ENCODE measurements at places on chromosomes 4 and X.

GRCh38 chrX:124358800-124359383 lies 12.5 kb downstream of the SH2D1A start:
- no peak for DNase-seq

- no peak for DNase-seq
Measured at GRCh38 chrX:120310861-120311726, at the start of gene TMEM255A. TMEM255A (minus strand) TSS chrX:120311461; CDS start chrX:120311309, 152 bp downstream.

- DNase-seq = no peak
Measured at GRCh38 chrX:114038358-114038757, 545.5 kb upstream of the HTR2C start.

DNA sequence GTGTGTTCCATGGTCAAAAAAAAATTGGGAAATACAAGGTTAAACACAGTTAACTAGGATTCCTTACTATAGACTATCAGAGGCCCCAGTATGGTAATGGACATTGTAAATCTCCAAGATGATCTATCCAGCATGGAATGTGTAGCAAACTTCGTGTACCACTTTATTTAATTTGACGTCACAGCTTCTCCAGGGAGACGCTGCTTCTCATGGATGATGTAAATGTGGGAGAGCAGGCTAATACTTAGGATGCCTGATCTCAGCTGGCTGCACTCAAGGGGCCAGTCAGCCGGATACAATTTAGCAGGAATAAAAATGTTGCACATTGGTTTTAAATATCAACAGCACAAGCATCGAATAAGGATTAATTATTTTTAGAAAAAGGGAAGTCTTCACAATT lies 111.7 kb upstream of the HPF1 start:
- no peak for DNase-seq

GRCh38 chr4:149784018-149784417 lies 31.6 kb downstream of the IQCM start:
- no peak for DNase-seq

- no peak for DNase-seq
Measured at GRCh38 chr4:139704915-139705485, 39.4 kb downstream of the MGST2 start.

- no peak for DNase-seq
Measured at GRCh38 chrX:21153503-21153902, 220.7 kb upstream of the CNKSR2 start.

GRCh38 chrX:110409925-110410324 lies 51.3 kb downstream of the RTL9 start:
- no peak for DNase-seq

DNA sequence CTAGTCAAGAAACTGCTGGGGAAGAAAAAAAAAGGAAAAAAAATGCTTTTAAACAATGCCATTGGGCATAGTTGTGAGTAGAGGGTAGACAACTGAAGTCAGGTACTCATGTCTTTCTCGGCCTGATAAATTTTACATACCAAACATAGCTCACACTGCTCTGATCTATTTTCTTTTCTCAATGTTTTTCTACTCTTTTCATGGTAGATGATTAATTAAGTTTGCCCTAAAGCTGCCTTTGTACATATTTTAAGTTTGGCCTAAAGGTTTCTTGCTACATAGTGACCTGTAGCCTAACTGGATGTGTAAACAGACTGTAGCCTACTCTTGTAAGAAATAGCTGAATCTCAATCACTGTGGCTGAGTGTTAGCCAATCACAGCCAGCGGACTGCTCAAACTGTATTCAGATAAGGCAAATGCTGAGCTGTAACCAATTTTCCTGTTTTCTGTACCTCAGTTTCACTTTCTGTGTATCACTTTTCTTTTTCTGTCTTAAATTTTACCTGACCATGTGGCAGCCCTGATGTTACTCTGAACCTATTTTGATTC lies 121.0 kb downstream of the PCDH10 start:
- no peak for DNase-seq

GRCh38 chr4:26787461-26788340 lies 72.9 kb upstream of the STIM2 start:
- no peak for DNase-seq

DNA sequence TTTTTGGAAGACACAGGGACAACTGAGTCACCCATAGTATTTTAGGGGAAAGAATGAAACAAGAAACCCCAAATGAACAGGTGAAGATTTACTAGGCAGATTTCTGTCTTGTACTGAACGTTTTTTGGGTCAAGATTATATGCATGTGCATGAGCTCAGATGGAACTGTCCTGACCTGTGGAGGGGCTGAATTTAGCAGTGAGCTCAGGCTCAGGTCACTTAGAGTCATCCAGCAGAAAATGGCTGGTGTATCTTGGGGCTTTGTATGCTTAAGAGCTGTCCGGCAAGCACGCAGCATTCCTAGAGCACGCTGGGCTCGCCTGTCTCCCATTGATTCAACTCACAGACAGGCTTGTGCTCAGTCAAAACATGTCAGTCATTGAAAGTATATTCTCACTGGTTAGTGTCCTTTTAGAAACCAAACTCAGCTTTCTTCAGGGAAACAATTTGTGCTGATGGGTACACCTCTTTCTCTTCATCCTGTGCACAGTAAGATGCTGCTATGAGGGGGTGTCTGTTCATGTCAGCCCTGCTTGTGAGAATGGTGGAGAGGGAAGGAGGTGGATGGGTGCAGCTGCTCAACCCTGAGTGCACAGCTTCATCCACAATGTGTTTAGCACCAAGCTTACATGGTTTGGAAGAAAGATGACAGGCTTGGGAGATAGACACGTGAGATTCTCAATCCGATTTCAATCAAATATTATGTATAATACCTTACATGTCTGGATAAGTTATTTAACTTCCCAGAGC lies 47.5 kb upstream of the PDLIM3 start:
- no peak for DNase-seq

All from stimulated activated CD8-positive, alpha-beta memory T cell treated with anti-CD3 and anti-CD28 coated beads, Interleukin-2, amount 100 ng/mL, for 1 hour (primary cell).